Fibroblast of skin of abdomen (primary cell): ENCODE measurements at places on chromosomes 4 and X.
A peak's percentile ranks its signal among the peaks of the same experiment; 100 is the strongest.

- peak; percentile 90 for DNase-seq
These were observed 289.7 kb downstream of the SHOX start for GRCh38 chrX:920234-920799.

GRCh38 chr4:20026456-20026855, 225.2 kb upstream of the SLIT2 start:
- DNase-seq: peak; percentile 80

- no peak for DNase-seq
These were observed 46.2 kb downstream of the REELD1 start for GRCh38 chr4:146260521-146260920.

DNA sequence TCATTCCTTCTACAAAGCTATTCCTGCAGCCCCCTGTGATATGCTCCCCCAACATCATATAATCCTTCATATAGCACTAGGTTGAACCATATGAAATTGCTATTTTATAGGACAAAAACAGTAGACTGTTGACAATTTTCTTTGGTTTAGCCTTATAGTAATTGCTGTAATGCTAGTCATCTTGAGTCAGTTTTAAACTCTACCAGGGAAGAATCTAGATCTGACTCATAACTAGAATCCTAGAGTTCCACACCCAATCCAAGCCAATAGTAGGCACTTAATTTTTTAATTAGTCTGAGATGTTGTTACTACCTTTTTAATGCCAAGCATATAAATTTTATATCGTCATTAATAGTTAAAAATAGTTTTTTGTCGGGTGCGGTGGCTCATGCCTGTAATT, 136.8 kb downstream of the CHRNA9 start:
- DNase-seq: peak; percentile 18

- no peak for DNase-seq
These were observed 13.8 kb downstream of the MOB1B start for GRCh38 chr4:70915874-70916559.
